Effector CD8-positive, alpha-beta T cell (primary cell): ENCODE measurements at places on chromosomes 12 and 14.

GRCh38 chr12:43333644-43334043 lies 218.4 kb downstream of the ADAMTS20 start:
- DNase-seq, result no peak

DNA sequence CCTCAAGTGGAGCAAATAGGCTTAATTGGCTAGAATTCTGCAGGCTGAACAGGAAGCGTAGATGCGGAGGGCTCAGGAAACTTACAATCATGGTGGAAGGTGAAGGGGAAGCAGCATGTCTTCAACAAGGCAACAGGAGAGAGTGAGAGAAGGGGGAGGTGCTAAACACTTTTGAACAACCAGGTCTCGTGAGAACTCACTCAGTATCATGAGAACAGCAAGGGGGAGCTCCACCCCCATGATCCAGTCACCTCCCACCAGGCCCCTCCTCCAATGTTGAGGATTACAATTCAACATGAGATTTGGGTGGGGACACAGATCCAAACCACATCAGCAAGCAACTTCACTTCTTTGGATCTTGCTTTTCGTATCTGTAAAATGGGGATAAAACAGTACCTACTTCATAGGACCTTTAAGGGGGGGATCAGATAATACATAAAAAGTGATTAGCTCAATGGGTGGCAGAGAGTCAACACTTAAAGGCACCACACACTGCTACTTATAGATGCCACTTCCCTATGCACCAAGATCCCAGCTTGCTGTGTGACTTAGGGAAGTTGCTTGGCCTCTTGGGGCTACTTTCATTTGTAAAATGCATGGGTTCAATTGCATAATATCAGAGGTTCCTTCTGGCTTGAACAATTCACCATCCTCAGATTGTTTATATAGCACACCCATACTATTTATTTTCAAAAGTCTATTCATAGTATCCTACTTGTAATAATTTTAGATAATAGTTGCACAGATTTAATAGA lies 184.8 kb upstream of the RPH3A start:
- no peak for DNase-seq

DNA sequence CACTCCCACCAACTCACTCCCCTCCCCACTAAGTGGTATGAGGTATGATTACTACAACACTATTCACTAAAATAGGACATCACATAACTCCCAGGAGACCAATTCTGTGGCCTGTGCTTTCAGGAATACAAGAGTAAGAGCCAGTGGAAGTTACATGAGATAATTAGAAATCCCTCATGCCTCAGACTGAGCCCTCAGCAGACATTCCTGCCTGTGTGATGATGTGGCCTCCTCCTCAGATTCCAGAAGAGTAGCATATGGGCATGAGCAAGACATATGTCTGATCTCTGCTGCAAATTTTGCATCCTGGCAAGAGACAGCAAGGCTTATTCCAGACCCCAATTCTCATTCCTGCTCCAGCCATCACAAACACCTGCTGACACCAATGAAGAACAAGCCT lies 46.0 kb upstream of the BMP4 start:
- no peak for DNase-seq

- DNase-seq, result no peak
Measured at GRCh38 chr14:59221568-59221967, 33.1 kb downstream of the DAAM1 start.

GRCh38 chr12:132426349-132427173 lies 63.4 kb upstream of the FBRSL1 start:
- no peak for DNase-seq

DNA sequence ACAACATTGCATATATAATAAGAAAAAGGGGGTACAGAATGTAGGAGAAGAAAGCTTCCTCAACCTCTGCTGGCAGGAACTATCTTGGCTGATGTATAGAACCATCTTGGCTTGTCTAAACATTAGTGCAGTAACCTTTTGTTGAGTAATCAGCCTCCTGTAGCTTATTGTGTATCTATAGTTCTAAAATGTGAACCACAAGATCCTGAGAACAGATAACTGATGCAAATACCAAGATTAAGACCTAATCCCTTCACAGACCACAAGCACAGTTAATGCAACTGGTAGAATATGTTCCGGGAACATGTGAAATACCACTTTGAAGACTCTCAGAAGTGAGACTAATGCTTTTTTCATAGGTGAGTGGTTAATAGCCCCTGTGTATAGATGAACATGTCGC lies 50.7 kb upstream of the KCNC2 start:
- DNase-seq, result no peak

DNA sequence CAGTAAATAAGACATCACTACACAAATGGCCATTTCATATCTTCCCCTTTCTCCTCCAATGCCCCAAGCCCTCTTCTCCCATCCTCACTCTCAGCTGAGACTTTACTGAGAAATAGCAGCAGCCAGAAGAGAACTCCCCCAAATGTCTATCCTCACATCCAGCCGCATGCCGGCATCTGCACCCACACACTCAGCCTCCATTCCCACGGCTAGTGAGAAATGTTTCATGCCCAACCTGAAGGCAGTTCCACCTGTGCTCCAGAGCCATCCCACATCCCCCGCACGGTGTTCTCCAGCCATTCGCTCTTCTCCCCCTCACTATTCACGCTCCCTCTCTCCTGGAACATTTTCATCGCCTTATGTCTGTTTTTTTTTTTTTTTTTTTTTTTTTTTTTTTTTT lies 208.7 kb upstream of the DIO3 start:
- DNase-seq, result no peak

- DNase-seq, result no peak
Measured at GRCh38 chr12:88132392-88132791, 9.5 kb downstream of the CEP290 start.

DNA sequence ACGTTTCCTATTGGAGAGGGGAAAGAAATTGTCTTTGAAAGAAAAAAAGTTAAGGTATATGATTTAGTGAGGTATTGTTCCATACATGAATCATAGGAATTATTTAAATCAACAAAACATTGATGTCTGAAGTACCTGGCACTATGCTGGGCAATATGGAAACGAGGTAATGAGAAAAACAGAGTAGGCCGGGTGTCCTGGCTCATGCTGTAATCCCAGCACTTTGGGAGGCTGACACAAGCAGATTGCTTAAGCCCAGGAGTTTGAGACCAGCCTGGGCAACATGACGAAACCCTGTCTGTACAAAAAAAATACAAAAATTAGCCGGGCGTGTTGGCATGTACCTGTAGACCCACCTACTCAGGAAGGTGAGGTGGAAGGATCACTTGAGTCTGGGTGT lies 45.9 kb downstream of the AEBP2 start:
- no peak for DNase-seq

- peak; percentile 77 for DNase-seq
Measured at GRCh38 chr12:6953442-6954315, 2.5 kb downstream of the PTPN6 start.

- DNase-seq, result no peak
Measured at GRCh38 chr14:33480071-33480886, 470.6 kb downstream of the EGLN3 start.

DNA sequence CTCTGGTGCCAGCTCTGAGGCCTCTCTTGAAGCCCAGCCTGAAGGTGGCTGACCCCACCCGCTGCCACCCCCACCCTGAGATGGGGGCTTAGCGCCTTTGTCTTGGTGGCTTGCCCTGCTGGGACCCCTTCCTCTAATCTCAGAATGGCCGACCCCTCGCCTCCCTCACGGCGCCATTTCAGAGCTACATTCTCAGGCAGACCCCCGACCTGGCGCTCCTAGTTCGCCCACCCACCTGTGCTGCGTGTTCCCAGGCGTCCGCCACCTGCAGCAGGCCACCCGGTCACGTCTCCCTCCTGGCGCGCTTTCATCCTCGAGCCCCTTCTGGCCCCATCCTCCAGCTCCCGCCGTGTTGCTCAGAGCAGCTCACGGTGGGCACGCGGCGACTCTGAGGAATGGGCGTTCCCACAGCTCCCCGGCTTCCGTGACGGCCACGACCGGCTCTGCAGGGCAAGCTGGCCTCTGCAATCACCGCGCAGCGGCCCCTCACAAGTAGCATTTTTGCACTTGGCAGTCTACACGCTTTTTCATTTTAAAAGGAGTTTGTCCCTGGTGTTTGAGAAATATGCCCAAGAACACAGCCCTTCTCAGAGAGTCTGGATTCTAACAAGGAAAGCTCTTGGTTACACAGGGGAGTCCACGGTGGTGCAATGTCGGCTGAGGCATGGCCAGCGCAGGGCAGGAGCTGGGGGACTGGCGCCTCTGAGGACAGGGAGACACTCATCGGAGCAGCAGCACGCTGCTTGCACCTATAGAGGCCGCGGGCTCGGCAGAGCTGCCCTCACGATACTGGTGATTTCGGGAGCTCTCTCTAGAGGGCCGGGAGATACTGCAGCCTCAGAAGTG lies 105.7 kb upstream of the C14orf180 start:
- no peak for DNase-seq

DNA sequence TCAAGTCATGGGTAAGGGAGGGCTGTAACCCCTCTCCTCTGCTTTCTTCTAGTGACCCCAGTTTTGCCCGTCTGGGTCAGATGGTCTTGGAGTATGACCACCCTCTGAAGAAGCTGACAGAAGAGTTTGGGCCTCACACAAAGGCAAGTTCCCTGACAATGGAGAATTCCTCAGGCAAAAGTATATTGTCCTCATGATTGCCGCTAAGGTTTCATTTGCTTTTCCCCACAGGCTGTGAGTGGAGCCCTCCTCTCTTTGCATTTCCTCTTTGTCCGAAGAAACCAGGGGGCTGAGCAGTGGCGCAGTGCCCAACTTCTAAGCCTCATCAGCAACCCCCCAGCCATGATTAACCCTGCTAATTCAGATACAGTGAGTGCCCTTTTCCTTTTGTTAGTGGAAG lies 12.1 kb downstream of the NCKAP1L start:
- no peak for DNase-seq

- no peak for DNase-seq
Measured at GRCh38 chr14:87205811-87206210, 787.2 kb downstream of the GALC start.

DNA sequence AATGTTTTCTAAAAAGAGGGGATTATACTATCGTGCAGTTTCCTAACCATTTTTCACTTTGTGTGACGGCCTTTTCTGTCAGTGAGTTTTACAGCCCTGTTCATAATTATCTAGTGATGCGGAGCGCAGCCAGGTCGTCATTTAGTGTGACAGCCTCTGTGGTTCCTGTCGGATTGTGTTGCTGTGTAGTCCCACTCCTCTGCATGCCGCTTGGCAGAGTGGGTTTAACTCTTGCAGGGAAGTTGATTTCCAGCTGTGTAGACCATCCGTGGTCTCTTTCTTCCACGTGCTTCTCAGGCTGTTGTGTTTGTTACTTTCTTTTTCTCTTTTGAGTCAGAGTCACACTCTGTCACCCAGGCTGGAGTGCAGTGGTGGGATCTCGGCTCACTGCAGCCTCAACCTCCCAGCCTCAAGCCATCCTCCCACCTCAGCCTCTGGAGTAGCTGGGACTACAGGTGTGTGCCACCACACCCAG lies 8.6 kb downstream of the RAN start:
- DNase-seq, result no peak

DNA sequence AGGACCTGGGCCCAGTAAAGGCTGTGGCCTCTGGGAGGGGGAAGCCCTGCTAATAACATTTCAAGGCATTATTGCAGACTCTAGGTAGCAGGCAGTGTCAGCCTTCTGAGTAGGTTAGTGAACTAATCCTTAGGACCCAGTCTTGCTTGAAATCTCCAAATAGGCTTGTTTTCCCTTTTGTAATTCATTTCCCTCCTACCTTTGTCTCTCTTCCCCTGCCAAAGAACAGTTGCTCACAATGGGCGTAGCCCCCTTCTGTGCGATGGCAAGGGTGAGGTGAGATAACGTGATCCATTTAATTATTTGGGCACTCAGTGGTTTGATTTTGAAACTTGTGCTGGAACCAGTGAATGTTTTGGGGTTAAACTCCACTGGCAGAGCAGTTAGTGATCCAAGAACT lies 10.9 kb downstream of the PELI2 start:
- no peak for DNase-seq

GRCh38 chr12:89349814-89350213 lies 2.5 kb downstream of the DUSP6 start:
- no peak for DNase-seq

DNA sequence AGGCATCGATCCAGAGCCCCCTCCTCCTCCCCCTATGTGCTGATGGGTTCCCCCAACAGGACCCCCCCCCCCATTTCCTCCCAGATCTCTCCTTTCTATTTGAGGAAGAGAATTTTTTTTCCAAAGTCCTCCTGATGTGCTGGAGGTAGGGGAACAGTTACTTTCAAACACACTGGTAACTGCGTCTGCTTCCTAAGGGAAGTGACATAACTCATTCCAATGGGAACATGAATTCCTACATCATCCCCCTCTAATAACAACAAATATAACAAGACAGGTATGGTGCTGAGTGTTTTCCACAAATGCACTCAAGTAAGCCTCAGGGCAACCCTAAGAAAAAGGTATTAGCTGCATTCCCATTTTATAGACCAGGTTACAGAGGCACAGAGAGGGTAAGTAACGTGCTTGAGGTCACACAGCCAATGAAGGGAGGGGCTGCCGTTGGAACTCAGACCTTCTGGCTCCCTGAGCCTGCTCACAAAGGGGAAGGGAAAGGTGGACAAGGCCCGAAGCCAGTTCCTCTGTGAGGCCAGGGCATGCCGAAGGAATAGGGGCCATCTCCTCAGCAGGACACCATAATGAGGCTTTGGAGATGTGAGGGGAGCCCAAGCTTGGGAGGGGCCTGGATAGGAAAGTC lies 121.1 kb upstream of the NCOR2 start:
- no peak for DNase-seq

GRCh38 chr12:116959845-116960514 lies 49.2 kb downstream of the FBXW8 start:
- DNase-seq, result no peak

- DNase-seq, result no peak
Measured at GRCh38 chr12:13268581-13268980, 72.1 kb downstream of the EMP1 start.

GRCh38 chr12:40262657-40263056 lies 37.9 kb downstream of the LRRK2 start:
- DNase-seq, result no peak

- DNase-seq, result no peak
Measured at GRCh38 chr12:57430112-57430930, 522 bp downstream of the R3HDM2 start.

DNA sequence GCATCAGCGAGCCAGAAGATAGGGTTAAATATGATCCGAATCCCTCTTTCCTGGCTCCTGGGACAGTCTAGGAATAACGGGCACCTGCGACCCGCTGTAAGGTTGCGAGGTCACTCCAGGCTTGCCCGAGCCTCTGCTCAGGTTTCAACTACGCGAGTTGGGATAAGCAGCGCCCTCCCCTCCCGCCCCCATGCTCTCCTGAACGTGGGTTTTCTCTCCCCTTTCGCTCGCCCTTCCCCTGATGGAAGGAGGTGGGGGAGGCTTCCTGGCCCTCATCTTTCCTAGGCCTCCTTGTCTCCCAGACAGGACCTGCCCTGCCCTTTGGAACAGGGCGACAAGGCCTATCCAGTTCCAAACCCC lies 753 bp upstream of the ATP5MC2 start:
- no peak for DNase-seq

DNA sequence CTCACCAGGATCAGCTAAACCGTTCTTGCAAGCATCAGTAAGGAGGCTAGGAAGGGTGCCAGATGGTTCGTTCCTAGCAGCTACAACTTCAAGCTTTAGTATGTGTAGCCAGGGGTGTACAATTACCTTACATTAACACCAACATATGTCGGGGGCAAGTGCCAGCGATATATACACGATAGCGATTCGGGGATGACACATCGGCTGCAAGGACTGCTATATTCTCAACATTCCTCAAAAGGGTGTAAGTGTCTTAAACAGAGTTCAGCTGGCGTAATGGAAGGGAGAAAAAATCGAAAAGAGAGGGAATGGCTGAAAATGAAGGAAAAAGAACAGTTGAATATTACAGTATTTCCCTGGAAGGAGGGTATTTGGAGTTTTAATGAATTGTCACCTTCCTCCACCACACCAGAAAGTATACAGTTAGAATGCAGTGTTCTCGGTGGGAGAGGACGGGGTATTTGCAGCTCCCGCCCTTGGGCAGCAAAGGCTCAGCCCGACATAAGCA lies 545 bp downstream of the LIMA1 start:
- no peak for DNase-seq
